Stimulated activated CD8-positive, alpha-beta memory T cell treated with anti-CD3 and anti-CD28 coated beads, Interleukin-7, amount 100 ng/mL, for 4 hours (primary cell): ENCODE measurements at places on chromosomes 16 and 17.

- no peak for DNase-seq
Measured at GRCh38 chr17:49557312-49558024, 18.2 kb upstream of the NXPH3 start.

GRCh38 chr17:81443269-81443668 lies 48.0 kb downstream of the BAHCC1 start:
- DNase-seq: no peak

DNA sequence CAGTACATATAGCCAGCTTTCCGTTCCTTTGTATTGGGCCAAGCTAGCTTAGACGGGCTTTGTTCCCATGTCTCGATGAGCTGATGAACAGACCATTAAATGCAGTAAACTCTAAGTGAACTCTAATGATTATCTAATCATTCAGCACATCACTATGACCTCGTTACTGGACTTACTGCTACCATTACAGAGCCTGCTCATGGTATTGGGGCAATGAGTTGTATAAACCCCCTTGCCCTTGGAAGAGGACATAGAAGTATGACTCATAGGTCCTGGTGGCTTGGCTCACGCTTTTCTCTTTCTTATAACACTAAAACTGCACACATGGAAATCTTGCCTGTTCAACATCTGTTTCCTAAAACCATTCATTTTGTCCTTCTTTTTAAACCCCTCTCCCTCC lies 93.6 kb upstream of the DYNLRB2 start:
- DNase-seq: no peak

DNA sequence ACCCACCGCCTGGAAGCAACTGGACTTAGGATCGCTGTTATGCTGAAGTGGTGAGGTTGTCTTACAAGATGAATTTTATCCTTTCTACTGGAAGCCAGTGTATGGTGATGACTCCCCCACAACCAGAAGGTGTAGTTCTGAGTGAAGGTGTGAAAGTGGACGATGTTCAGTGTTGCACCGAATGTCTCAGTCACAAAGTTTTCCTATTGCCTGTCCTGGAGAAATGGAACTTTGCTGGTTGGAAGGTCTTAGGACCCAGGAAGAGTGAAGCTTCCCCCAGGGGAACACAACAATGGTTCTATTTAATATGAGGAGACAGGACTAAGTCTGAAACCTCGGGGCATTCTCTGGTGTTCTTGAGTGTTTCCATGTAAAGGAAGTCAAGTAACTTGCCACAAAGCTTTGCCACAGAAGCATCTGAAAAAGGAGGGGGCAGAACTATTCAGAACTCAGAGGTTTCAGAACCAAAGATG lies 44.2 kb downstream of the USP22 start:
- DNase-seq: no peak

DNA sequence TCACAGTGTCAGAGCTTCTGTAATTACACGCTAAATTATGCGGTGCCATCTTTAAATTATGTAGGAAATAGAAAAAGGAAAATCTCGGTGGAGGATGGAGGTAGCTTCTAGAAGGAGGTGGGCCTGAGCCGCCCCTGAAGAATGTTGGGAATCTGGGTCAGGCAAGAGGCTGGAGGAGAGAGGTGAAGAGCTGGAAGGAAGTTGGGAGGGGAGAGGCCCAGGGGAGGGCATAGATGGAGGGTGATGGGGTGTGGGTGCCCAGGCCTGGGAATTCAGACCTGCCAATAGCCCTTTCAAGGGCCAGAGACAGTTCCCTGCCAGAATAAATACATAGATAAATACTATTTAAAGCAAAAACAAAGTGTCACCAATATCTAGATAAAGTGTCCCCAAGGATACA lies 415.0 kb upstream of the HSBP1 start:
- DNase-seq: no peak

DNA sequence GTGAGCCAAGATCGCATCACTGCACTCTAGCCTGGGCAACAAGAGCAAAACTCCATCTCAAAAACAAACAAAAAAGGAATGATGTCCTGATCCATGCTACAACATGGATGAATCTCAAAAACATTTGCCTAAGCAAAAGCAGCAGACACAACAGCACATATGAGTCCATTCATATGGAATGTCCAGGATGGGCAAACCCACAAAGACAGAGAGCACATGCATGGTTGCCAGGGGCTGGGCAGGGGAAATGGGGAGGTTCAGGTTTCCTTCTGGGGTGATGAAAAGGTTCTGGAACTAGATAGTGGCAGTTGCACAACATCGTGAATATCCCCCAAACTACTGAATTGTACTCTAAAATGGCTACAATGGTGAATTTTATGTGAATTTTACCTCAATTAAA lies 35.3 kb upstream of the RAI1 start:
- no peak for DNase-seq

DNA sequence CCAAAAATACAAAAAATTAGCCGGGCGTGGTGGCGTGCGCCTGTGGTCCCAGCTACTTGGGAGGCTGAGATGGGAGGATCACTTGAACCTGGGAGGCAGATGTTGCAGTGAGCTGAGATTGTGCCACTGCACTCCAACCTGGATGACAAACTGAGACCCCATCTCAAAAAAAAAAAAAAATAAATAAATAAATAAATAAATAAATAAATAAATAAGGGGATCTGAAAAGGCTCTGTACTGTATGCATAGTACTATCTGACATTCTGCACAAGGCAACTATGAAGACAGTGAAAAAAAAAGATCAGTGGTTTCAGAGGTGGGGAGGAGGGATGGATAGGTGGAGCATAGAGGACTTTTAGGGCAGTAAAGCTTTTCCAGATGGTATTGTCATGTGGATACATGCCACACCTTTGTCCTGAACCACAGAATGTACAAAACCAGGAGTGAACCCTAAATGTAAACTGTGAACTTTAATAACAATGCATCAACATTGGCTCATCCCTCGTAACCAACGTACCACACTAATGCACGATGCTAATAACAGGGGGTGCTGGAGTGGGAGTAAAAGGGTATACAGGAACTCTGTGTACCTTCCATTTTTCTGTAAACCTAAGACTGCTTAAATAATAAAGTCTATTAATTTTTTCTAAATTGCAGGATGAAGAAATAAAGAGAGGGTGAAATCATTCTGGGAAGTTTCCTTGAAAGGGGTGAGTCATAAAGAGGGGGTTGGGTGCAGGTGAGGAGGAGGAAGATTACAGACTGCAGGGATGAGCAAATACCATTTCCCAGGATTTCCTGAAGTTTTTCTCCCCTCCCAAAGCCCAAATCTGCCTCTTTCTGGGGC lies 155.8 kb upstream of the SDK2 start:
- DNase-seq: no peak

DNA sequence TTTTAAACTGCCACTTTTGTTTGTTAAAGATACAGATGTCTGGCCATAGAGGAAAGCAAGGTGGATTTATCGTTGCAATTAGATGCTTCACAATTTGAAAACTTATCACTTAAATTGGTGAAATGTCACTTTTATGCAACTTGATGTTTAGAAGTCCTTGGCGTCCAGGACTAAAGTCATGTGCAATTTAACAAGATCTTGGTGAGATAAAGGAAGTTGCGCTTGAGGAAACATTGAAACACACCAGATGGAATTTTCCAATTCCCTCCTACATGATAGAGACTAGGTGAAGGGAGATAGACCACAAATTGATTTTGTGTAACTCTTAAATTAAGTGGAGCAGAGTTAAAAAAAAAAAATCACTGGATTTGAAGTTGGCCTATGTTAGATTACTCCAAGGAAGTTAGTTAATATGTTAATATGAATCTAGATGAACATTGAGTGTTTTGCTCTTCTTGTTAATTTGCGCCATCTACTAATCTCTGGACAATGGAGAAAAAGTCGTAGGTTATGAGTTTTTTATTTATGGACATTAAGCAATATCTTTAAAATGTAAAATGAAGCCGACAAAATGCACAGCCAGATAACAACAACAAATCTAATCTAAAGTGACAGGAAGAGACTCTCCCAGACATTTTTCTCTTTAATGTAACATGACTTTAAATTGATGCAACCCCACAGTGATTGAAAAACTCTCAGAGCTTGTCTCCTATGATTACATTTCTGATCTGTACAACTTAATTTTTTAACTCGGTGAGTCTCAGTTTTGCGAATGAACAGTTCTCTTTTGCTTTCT lies 119.6 kb downstream of the WWOX start:
- DNase-seq: no peak

GRCh38 chr17:21033350-21033749 lies 9.5 kb downstream of the USP22 start:
- no peak for DNase-seq

DNA sequence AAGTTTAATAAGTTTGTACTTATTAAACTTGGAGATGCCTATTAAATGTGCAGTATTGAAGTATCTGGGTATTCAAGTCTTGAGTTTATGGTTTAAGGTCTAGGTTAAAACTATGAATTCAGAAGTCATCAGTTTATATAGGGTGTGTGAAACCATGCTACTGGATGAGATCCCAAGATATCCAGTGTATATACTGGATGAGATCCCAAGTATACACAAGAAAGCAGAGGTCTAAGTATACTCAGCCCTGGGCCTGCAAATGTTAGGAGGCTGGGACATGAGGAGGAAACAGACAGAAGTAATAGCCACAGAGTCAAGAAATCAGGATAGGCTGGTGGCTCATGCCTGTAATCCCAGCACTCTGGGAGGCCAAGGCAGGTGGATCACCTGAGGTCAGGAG lies 194.4 kb upstream of the AXIN2 start:
- no peak for DNase-seq

DNA sequence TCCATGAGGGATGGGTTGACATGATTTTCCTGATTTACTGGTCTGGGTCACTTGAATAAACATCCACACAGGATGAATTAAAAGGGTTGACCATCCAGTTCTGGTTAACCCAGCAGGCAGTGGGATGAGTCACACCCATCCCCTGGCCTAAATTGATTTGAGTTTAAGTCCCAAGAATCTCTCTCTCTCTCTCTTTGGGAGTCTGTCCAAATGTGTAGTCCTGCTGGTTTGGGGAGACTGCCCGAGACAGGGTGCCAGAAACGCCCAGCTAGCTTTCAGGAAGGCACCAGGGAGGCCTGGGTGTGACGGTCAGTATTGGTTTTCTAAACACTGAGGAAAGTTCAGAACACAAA lies 38.8 kb downstream of the SCPEP1 start:
- no peak for DNase-seq

GRCh38 chr17:13753771-13754170 lies 152.0 kb upstream of the HS3ST3A1 start:
- no peak for DNase-seq

DNA sequence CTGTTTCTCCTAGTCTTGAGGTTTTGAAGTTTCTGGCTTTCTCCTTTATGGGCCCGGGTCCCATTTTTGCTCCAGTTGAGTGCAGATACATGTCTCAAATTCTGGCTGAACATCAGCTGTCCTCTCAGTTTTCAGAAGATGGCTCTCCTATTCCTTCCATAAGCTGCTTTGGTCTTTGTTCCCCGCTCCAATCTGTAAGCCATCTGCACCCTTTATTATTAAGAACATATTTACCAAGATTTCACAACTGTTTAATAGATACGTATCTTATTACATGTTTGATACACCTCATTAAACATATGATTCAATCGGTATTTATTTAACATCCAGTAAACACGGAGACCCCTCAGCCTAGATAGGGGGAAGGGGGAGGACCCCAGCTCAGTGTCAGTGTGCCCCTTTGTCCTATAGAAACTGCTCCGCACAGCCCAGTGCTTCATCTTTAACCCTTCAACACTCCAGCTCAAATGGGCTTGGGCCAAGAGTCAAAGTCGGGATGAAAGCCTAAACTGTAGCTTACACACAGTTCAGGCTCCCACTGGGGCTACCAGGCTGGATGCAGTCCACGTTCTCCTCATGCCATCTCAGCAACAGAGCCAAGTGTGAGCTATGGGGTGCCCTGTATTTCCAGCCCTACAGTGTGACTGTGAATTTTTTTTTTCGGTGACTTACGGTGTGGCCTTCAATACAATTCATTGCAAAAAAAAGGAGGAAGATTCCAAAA lies 166.0 kb upstream of the ZFHX3 start:
- DNase-seq: no peak

DNA sequence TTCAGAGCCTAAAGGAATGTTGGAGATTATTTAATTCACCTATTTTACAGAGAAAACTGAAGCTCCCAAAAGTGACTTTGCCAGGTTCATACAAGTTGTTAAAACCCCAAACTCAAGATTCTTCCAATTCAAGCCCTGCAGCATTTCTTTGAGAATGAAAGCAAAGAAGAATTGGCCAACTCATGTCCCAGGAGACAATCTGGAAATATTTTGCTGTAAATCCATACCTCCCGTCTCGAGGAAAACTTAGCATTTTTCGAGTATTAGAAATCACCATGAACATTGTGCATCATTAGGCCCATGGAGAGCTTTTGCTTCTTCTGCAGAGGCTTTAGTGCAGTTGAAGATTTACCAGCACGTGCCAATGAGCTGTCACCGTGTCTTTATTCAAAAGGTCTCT lies 176.4 kb upstream of the KCNJ16 start:
- no peak for DNase-seq

DNA sequence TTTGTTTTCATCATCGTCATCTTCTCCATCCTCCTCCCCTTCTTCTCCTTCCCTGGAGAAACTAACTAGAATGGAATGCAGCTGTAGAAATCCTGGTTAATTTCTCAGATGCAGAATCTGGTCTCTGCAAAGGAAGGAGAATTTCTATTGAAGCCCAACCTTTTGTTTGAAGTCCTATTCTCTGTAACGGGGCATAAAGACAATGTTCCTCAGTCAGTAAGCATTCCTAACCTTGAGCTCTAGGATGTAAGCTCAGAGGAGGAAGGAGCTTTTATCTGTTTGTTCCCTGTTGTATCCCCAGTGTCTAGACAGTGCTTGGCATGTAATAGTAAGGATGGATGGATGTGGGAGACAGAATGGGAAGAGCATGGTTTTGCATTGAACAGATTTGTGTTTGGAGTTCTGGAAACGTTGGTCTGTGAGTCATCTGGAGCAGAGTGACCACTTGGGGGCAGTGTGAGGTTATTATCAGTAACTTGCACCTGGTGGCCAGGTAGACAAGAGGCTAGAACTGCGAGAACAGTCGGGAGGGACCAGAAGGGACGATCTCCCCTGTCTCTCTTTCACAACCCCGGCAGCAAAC lies 363.7 kb downstream of the SNX29 start:
- no peak for DNase-seq

GRCh38 chr17:6249732-6250131 lies 179.6 kb downstream of the WSCD1 start:
- no peak for DNase-seq

DNA sequence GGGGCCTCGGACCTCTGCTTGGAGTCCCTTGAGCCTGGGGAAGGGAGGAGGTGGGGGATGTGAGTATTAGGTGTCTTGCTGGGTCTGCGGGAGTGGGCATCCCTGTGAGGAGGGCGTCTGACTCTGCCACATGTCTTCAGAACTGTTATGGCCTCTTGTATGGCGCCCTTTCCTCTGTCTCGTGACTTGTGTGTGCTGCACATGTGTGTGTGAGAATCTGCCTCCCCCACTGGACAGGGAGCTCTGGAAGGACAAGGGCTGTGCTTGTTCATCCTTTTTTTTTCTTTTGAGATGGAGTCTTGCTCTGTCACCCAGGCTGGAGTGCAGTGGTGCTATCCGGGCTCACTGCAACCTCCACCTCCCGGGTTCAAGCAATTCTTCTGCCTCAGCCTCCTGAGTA lies 33.4 kb downstream of the ARHGAP23 start:
- no peak for DNase-seq

- DNase-seq: no peak
Measured at GRCh38 chr17:1560858-1561355, 1.7 kb downstream of the PITPNA start.

GRCh38 chr17:8951206-8951605 lies 14.3 kb downstream of the PIK3R5 start:
- DNase-seq: no peak
